Natural killer cell treated with Interleukin-12 subunit alpha and Interleukin-12 subunit beta and Interleukin-15 and Interleukin-18, amount 100 ng/mL, for 72 hours (primary cell): ENCODE measurements at places on chromosomes 11 and 22. TPM values are rescaled to one million over a fixed set of nuclear protein-coding genes. Genes with fewer than 3 reads are reported as not detected.

- DNase-seq: no peak
These were observed 322.1 kb downstream of the BLID start for GRCh38 chr11:121793916-121794315.

GRCh38 chr11:45919806-45920530 lies 2.3 kb upstream of the PEX16 start:
- DNase-seq: peak; percentile 49

DNA sequence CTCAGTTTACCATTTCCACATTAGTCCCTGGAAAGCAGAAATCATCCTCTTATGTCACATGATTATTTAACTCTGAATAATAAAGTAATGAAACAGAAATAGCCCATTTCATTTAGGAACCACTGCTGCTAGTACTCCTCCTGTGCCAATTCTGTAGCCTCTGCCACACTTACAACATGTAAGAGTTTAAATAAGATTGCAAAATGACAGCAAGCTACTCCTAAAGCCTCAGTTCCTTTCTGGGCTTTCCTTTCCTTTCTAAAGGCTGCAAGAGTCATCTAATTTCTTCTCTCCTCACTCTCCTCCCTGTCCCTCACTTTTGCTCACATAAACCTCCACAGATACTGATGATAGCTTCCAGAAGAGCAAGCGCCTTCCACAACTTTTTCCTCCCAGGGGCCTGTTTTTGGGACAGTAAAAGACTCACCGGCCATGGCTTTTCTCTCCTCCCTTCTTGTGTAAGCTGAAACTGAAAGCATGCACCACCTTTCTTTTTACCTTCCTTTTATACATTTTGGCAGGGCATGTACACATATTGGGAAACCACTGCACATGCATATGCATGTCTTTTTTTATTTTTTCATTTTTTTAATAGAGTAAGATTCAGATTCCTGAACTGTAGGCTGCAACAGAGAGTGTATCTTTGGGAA lies 38.5 kb downstream of the CARD18 start:
- no peak for DNase-seq

- DNase-seq: peak; percentile 64
These were observed 76.2 kb downstream of the SLC1A2 start for GRCh38 chr11:35343033-35343598.

DNA sequence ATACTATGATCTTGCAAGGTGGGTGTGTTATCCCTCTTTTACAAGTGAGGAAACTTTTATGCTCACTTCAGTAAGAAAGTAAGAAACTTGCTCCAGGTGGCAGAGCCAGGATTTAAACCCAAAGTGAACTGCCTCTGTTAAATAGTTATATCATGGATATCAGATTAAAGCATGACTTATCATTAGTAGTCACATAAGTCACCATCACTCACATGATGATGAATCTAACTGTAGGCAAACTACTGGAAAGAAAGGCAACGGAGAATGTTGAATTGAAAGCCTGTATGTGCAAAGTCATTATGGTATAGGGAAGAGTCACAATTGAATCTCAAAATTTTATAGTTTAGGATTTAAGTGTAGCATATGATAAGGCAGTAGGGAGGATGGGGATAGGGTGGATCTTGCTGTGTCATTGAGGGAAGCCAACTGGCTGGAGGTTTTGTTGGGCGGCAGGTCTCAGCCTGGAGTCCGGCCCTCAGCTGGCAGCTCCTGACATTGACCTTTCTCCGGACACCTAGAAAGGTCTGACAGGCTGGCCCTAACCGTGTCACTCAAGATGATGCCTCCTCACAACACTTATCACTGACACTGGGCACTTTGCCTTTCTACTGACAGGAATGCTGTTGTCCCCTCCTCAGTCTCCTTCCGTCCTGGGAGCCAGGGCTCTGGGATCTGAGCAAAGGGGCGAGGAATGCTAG lies 98.3 kb downstream of the EMSY start:
- no peak for DNase-seq

GRCh38 chr11:10894666-10895065 lies 36.8 kb upstream of the ZBED5 start:
- DNase-seq: no peak

The DDIAS gene
- 29.1 TPM for total RNA-seq

- no peak for DNase-seq
These were observed 87.9 kb downstream of the BCR start for GRCh38 chr22:23268139-23268712.

GRCh38 chr11:46696212-46696558 lies 4.2 kb downstream of the ARHGAP1 start:
- DNase-seq: no peak

GRCh38 chr11:60763692-60764369 lies 7.2 kb downstream of the MS4A15 start:
- no peak for DNase-seq

- no peak for DNase-seq
These were observed 43.6 kb upstream of the LINC01488 start for GRCh38 chr11:69437876-69438205.

The PTPN5 gene
- not detected for total RNA-seq

DNA sequence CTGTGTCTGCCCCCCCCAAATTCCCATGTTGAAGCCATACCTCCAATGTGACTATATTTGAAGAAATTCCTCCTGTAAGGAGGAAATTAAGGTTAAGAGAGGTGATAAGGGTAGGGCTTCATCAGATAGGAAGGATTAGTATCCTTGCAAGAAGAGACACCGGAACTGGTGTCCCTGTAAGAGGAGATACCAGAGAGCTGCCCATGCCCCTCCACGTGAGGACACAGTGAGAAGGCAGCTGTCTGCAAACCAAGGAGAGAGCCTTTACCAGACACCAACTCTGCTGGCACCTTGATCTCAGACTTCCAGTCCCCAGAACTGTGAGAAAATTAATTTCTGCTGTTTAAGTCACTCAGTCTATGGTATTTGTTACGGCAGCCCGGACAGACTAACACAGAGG lies 109.3 kb downstream of the ARFGAP2 start:
- DNase-seq: no peak
